Right kidney (tissue), 9 donors: ENCODE measurements at places on chromosomes 1 and 21.

DNA sequence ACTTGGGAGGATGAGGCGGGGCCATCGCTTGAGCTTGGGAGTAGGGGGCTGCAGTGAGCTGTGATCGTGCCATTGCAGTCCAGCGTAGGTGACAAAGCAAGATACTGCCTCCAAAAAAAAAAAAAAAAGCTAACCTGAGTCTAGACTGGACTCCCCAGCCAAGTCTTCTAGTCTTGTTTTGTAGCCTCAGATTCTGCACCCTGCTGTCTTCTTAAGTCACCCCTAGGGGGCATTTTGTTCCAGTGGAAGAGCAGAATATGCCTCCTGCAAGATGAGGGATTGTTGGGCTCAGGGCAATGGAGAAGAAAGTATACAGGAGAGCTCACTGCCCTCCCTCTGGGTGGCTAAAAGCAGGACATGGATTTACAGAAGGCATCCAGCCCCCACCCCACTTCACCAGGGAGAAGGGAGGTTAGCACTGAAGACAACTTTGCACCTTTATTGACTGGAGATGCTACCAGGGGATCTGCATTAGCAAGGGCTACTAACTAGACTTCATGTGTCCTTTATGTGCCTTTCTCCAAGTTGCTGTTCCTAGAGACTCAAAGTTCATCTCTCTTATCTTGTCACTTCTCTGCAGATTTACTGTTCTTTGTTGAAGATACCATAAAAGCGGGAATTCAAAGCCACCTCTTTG, 15.3 kb upstream of the RNF187 start:
- DNase-seq: no peak

GRCh38 chr1:9730096-9730901, 78.8 kb downstream of the PIK3CD start:
- no peak for DNase-seq

- no peak for DNase-seq
These were observed 87.0 kb upstream of the C1orf21 start for GRCh38 chr1:184299796-184300195.

DNA sequence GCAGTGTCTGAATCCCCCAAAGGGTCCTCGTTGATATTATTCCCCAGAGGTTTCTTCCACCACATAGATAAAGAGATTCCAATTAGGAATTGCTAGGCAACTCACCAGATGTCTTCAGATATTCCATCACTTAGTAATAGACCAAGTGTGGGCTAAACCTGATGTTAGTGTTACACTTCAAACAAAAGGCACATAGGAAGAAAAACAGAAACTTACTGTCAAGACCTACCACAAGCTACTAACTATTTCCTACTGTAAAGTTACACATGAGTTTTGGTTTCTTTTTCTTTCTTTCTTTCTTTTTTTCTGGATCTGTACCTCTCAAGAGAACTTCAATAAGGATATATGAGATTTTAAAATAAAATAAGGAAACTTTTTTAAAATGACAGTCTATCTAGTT, 879.1 kb upstream of the NEGR1 start:
- DNase-seq: no peak
